ENCODE measurements at places on chromosomes 7 and 10.

- DNase-seq, result no peak
These were observed 220.5 kb downstream of the CDK14 start for GRCh38 chr7:90816511-90817142.

DNA sequence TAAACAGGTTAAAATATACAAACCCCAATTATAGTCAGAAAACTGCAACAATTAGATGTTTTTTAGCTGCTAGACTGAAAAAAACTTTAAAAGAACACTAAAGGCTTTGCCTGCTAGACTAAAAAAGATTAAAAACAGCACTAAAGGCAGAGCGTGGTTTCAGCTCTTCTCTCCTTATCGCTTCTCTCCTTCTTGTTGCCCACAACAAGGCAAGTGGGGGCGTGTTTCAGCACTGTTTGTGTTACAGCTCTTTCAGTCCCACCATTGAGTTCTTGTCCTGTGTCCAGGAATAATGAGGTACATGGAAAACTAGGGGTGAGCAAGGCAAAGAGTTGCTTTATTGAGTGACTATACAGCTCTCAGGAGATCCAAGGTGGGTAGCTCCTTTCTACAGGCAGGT, 112.3 kb downstream of the HPSE2 start:
- no peak for DNase-seq

DNA sequence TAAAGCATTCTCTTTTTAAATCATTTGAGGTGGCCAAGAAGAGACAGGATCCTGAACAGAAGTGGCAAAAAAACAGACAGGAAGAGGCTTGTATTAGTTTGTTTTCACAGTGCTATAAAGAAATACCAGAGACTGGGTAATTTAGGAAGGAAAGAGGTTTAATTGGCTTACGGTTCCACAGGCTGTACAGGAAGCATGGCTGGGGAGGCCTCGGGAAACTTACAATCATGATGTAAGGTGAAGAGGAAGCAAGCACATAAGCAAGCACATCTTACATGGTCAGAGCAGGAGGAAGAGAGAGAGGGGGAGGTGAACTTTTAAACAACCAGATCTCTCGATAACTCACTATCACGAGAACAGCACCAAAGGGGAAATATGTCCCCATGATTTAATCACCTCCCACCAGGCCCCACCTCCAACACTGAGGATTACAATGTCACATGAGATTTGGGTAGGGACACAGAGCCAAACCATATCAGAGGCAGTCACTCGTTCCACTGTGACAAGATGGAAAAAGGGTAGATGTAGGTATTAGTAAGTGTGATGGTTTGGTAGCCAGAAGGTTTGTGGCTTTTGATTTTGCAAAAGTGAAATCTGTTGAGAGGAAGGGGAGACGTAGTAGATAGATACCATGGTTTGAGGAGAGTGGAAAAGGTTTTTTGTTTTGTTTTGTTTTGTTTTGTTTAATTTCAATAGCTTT, 5.1 kb downstream of the MSRB2 start:
- peak; percentile 13 for DNase-seq

DNA sequence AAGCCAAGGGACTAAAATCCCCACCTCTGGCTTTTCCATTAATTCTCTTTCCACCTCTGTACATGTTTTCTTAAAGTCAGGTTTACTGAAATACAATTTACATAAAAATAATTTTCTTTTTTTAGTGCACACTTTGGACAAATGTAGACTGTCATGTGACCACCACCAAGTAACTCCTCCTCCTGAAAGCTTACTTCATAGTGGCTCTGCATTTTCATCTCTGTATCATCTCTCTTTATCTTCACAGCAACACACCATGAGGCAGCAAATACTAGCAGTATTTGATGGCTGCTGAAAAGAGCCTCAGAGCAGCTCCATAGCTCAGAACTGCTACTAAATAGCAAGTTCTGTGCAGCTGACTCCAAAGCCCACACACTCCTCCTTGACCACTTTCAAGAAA, 17.3 kb downstream of the WDFY4 start:
- DNase-seq, result no peak

- no peak for DNase-seq
These were observed 464.5 kb downstream of the GRID1 start for GRCh38 chr10:85902051-85902450.

- no peak for DNase-seq
These were observed 74.8 kb downstream of the DNAJB6 start for GRCh38 chr7:157411580-157411979.

- no peak for DNase-seq
These were observed 57.2 kb upstream of the PAX2 start for GRCh38 chr10:100688201-100688600.

- no peak for DNase-seq
These were observed 15.5 kb downstream of the ZMIZ1 start for GRCh38 chr10:79084012-79084971.

Data from stimulated activated CD4-positive, alpha-beta T cell treated with anti-CD3 and anti-CD28 coated beads, TNF-alpha, amount 100 ng/mL, for 24 hours (primary cell).